Activated naive CD4-positive, alpha-beta T cell treated with anti-CD3 and anti-CD28 coated beads, Interleukin-2, amount 10 ng/mL, durations not matched to agents 7 days and 5 days (primary cell): ENCODE measurements at places on chromosomes 5 and 9.
A peak's percentile ranks its signal among the peaks of the same experiment; 100 is the strongest.

DNA sequence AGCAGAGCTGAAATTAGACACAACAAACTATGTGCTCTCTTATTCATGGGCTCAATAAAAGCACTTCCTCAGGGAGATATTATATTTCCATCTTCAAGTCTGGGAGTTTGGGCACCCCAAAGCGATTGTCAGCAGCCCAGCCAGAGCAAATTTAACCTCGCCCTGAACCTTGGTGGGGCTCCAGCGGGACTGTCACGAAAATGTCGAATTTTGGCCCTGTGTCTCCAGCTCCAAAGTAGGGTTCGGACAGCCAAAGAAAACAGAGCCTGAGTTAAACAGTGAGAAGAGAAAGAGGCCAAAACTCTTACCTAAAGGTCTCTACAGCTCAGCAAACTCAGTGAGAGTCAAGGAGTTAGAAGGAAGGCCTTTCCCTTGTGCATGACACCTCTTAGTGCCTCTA is 432.9 kb downstream of the SPATA31D1 start:
- DNase-seq: no peak

DNA sequence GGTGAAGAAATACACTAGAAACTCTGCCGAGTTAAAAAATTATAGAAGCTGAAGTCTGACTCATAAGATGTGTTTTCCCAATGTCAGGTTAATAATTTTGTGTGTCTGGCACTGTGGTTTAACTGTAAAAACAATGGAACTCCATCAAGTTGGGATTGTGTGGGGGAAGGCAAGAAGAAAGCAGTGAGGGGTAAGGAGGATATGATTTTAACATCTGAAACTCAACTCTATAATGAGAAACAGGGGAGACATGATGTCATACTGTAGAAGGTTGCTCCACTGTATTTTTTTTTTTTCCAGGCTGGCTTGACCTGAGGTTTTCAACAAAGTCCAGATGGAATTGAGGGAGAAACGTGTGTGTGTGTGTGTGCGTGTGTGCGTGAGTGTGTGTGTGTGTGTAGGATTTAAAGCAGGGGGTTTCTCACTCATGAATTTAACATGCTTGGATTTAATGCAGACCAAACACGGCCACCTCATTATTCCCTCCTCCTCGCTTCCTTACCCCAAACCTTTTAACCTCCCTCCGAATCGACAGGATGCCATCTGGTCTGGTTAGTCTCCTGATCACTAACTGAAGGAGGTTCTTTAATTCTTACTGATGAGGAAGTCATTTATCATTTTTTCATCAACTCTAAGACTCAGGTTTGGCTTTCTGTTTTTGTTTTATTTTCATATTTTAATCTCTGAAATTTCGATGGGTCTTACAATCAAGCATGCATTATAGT is 140.2 kb upstream of the LPAR1 start:
- DNase-seq: no peak

DNA sequence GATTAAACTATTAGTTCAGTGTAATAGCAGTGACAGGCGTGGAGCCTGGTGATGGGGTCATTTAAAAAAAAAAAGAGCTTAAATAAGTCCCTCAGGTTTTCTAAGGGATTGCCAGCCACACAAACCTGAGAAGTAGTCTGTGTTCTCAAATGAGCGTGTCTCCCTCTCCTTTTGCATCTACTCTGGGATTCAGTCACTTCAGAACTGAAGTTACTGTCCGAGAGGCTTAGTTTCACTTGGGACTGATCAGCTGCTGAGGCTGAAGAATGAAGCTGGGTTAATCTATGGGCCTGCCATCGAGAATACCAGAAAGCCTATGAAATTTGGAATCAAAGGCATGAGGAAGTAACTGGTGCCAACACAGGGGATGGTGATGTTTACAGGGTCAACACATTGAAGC is 310.1 kb downstream of the ADAMTS6 start:
- DNase-seq: no peak

DNA sequence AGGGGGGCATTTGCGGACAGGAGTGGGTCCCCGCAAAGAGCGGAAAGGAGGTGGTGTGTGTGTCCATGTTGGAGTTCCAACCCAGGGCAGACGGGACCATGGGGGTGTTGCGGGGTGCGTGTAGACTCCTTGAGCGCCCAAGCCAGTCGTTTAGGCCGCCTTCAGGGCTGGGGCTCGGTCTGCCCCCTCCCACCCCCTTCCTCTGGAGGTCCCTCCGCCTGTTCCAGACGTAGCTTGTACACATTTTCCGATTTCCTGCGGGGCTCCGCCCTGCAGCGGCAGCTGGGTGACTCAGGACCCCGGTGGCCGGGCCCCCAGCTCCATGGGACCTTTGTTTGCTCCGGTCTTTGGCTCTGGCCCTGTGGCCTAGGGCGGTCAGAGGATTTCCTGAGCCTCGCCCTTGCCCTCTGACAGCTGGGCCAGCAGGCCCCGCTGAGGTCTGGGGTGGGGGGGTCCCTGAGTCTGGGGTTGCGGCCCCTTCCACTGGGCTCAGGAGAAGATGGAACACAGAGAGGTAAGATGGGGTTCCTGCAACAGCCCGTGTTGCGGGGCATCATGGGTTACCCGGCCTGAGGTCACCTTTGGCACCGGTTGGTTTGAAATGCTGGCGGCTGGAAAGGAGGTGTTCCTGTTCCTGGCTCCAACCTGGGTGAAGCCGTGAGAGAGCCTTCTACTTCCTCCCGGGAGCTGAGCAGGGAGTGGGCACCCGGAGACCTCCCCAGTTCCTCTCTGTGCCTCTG is 1.5 kb downstream of the PKN3 start:
- DNase-seq: peak; percentile 19

DNA sequence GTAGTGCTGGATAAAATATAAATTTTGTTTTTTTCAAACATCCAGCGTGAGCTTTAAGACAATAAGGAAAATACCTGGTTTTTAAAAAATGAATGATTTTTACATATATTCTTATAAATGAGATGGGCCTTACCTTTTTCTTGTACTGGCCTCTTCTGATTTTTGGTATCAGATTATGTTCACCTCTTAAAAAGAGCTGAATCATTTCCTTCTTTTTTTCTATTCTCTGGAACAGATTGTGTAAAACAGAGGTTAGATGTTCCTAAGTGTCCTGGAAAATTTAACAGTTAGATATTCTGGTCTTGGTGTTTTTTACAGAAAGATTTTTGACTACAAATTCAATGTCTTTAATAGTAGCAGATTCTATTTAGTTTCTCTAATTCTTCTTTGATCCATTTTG is 74.6 kb downstream of the NDUFAF2 start:
- no peak for DNase-seq

DNA sequence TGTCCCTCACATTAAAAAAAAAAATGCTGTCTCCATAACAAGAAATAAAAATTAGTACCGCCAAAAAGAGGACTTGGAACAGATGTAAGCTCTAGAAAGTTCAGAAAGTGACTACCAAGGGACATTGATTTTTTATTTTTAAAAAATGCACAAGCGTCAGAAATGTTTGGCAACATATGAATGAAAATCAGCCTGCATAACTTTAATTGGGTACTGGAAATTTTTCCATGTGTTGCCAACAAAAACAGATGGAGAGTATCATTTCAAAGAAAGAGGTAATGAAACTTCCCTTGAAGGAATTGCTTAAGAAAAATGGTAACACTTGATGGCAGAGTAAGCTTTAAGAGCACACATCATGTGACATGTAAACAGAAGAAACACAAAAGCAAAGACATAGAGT is 47.2 kb downstream of the OR2K2 start:
- no peak for DNase-seq

DNA sequence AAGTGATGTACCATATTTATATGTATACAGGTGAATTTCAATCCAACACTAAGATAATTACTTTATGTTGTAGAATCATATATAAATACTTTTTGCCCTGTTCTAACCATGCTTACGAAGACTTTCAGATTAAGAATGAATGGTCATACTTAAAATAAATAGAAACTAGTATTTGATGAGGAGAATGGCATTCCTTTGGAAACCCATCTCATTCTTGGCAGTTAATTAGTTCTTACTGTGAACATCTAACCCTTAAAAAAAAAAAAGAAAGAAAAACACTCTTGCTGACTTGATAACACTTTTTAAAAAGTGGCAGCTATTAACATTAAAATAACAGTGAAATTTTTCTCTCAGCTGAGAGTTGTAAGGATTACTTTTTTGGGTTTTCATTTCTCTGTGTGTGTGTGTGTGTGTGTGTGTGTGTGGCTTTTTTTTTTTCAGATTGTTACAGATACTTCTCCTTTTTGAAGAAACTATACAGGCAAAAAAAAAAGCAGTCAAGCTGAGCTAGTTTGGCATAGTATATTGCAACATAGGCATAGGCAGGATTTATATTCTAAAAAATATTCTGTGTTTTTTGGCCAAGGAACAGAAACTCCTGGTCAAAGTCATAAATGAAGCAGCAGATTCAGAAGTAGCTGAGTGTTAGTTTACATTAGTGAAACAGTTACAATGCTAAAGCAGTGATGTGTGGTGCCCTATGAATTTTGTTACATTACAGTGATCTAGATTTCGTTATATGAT is 163.5 kb downstream of the CD180 start:
- no peak for DNase-seq

DNA sequence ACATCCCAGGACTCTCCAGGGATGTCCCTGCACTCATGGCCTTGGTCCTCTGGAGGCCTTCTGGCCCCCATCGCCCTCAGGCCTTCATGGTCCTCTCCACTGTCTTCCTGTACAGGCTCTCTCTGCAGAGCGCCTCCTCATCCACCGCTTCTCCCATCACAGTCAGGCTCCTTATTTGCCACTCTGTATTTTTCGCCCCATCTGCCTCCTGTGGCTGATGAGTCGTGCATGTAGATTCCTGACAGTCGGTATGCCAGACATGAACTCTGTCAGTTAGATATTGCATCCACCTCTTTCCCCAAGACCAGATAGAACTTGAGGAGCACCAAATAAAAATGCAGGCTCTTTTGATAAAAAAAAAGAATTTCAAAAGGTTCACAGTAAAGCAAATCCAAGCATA is 362.8 kb downstream of the IRX1 start:
- DNase-seq: no peak

DNA sequence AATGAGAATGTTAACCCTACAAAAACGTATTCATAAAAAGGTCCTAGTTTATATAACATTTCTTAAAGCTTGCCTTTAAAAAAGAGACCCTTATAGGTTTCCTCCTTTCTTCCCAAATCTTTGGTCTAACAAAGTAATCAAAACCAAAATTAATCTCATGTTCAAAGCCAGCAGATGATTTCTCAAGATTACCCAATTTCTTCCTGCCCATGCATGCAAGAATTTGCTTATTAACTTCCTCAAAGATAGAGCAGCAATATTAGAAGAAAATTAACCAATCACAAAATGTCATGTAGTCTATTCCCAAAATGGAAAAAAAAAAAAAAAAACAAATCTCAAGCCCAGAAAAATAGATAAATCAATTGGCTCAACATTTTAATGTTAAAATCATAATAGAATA is 114.9 kb downstream of the MLLT3 start:
- DNase-seq: no peak

DNA sequence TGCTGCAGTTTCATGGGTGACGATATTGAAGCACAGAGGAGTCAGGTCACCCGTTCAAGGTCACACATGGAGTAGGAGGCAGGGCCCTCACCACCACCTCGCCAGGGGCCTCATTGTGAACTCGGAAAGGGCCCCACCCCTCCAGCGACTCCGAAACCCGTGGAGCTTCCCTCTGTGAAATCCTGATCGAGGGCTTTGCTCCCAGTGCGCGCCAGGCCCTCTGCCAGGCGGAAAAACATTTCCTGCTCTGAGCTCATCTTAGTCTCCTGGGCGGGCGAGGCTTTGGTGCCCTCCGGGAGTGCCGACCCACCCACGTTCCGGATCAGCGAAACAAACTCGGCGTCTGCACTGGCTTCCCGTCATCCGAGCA is 75.0 kb upstream of the FCN1 start:
- peak; percentile 8 for DNase-seq

DNA sequence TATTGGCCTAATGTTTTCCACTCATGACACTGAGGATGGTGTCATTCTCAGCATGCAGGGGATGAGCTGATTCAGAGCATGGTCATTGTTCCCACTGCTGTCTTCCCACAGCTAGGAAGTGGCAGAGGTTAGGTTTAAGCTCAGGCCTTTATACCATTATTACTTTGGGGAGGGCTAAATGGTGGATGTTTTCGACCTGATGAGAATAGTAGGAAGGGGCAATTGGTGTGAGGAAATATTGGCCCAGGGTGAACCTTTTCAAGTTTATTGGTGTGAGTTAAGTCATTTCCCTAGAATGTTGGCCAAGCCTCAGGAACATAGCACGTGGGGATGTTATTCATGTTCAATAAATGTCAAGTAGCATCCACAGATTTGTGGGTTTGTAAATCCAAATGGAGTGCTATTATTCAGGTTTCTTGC is 59.6 kb downstream of the ARHGAP26 start:
- no peak for DNase-seq
